ENCODE measurements at places on chromosomes 3 and 15.

- no peak for DNase-seq
Observed at GRCh38 chr3:100954990-100955389, 38.2 kb downstream of the ABI3BP start.

DNA sequence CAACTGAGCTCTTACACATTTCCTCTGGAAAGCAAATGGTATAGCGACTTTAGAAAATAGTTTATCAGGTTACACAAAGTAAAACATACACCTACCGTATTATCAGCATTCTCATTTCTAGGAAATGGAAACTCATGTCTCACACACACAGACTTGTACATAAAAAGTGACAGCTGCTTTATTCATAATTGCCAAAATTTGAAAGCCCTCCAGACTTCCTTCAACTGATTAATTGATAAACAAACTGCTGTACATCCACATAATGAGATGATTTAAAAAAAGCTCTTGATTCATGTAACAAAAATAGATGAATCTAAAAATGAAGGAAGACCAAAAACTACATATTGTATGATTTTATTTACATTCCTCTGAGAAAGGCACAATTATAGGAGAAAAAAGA, 425.5 kb downstream of the GABRG3 start:
- DNase-seq = no peak

GRCh38 chr3:40308725-40309417, 636 bp upstream of the EIF1B start:
- no peak for DNase-seq

DNA sequence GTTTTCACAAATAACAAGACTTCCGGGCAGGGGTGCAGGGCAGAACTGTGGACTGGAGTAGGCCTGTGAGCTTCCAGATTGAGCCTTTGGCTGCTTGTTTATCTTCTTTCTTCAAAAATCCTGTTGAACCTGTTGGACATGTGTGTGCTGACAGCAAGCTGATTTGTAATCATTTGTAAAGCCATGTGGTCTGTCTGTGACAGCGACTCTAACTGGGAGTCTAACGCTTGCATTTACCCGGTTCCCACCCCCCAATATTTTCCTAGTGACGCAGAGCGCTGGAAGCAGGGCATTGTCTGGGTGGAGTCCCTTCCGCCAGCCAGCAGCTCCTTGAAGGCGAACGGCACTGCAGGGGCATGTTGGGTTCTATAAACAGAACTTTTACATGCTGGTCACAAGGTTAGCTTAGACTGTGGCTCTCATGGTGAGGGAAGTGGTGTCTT, 85.7 kb upstream of the MYZAP start:
- DNase-seq = no peak

DNA sequence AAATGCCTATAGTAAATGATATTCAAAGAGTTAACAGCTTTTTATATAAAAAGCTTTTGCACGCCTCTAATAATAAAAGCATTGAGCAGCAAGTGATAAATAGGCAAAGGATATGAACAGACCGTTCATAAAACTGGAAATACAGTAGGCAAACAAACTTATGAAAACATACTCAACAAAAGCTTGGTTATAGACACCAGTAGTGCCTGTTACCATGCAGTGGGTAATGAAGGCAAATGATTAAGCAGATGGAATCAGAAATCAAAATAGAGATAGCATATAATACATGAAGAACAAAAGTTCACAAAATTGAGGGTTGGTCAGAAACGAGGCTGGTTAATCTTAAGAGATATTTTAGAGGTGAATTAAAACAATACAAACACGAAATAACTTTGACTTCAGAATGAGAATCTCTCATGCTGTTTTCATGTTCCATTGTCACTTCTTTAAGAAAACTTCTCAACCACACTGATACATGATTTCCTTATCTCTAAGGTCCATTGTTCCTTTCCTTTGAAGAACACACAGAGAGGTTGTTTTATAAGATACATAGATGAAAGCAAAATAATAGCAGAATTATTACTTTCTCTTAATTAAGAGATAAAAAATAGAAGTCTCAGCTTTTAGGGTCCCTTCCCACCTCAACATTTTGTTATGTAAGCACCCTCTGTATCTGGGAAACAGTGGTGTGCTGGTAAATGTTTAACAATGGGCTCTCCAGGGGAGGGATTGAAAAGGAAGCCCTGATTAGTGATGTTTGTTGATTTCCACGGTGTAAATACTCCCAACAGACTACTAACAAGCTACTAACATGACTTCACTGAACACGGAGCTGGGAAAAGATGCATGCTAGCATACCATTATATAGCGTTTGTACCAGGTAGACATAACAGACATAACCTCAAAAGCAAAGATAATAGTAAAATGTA, 12.6 kb downstream of the RASGRP1 start:
- no peak for DNase-seq

GRCh38 chr15:65796610-65797078, 4.6 kb upstream of the DENND4A start:
- no peak for DNase-seq

DNA sequence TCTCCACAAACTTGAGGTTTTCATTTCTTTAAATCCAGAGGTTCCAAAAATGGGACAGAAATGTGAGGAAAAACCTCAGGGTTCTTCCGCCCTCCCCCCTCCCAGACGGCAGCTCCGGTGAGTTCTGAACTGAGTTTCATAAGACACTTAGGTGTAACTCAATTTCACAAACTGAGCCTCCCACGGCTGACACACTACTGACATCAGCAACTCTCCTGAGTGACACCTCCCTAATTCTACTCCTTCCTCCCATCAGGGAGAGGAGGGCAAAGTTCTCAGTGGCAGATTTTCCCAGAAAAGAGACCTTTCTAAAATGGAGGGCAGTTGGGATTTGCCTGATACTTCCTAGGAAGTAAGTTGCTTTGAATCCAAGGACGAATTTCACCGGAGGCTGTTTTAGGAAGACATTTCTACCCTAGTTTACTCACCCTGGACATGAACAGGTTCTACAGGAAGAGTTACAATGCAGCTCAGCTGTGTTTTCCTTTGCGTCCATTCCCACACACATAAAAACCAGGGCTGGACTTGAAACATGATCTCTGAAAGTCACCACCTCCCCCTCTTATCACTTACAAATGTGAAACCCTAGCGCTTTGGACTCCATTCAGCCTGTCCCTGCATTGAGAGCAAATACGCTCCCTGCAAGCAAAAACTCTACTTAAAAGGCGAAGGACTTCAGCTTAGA, 78.1 kb upstream of the LMOD3 start:
- peak; percentile 71 for DNase-seq

GRCh38 chr3:197305854-197306253, 7.4 kb upstream of the DLG1 start:
- DNase-seq = peak; percentile 10

DNA sequence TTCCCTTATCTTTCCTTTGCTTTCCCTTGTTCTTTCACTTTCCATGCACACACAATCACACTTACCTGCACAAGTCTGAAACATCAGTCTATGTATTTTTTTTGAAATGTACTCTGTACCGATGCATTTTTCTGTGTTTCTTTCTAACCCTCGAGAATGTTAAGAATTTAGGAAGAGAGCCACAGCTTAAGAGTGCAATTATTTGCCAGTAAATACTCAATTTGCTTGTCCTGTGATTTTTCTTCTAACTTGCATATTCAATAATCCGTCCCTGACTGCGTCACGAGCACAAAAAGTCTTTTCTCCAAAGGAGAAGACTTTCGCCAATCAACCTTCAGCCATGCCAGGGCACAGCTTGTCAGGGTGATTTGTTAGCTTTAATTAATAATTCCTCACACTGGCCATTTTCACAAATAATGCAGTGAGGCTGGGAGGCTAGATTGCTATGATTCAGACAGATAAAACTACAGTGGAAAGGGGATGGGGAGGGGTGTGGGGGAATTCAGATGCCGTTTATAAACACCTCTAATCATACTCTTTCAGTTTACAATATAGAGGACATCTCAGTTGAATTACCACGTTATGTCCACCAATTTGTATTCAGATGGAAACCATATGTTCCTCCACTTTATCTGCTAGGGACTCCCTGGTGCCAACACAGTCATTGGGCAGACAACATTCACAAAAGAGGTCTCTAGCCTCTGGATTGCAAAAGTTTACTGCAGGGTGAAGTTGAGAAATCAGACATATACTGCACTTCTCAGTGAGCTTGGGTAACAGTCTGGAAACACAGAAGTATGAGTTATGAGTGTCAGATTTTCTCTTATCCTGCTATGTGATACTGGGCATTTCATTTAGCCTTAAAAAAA, 388.0 kb downstream of the ZBTB20 start:
- DNase-seq = no peak

- no peak for DNase-seq
Observed at GRCh38 chr3:78823434-78823833, 944.4 kb downstream of the ROBO1 start.

DNA sequence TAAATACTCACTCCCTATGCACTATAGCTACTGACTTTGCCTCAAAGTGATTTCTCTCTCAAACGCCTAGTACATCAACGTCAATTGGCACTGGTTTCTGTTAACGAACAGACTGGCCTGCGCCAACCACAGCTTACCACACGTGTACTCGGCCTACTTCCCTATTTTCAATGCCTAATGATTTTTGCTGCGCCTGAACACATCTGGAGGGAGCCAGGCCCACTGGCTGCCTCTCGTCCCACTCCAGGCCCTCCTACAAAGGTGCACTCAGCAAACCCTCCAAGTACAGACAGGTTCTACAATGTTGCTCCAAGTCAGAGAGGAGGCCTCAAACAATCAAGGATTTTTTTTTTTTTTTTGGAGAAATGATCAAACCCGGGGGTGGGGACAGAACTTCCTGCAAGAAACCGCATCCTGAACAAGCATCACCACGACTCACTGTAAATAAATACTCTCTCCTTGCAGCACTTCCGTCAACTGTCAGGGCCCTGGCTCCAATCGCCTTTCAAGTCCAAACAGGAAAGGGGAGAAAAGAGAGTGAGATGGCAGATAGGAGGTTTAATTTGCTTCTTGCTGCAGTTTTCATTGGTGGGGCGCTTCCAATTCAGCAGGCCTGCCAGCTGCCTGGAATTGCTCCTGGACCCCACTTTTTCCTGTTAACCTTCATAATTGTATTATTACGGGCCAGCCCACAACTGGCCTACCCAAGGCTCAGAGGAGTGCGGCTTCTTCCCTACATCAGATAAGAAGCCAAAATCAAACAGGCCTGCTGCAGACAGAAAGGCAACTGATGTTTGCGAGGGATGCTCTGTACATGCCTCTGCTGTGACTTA, 139.3 kb downstream of the FOXP1 start:
- peak; percentile 69 for DNase-seq

GRCh38 chr15:90075420-90076289, 26.6 kb downstream of the IDH2 start:
- peak; percentile 39 for DNase-seq

- no peak for DNase-seq
Observed at GRCh38 chr15:99504071-99504822, 61.5 kb upstream of the MEF2A start.

- no peak for DNase-seq
Observed at GRCh38 chr3:60571511-60571910, 679.7 kb downstream of the FHIT start.

DNA sequence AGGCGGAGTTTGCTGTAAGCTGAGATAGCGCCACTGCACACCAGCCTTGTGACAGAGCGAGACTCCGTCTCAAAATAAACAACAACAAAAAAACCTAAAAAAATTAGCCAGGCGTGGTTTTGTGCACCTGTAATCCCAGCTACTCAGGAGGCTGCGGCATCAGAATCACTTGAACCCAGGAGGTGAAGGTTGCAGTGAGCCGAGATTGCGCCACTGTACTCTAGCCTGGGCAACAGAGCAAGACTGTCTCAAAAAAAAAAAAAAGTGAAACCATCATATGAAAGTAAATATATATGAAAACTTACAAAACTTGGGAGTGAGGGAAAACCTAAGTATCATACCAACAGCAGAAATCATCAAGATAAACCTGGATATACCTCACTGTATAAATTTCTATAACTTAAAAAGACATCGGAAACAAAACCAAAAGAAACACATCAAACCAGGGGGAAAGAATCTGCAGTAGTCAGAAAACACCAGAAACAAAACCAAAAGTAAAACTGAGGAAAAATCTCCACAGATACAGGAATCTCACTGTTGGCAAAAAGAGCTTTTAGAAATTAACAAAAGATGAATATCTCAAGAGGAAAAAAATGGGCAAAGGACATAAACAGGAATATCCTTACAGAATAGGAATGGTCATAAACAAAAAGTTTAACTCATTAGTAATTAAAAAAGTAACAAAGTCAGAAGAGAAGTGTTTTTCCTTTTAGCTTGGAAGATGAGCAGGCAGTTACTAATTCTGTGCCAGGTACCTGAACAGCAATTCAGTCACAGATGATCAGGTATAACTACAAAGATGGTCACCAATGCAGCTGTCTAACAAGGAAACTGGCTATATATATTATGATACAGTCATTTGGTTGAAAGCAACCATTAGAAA, 41.3 kb downstream of the ETV5 start:
- DNase-seq = no peak

GRCh38 chr3:45909542-45909941, 23.2 kb downstream of the CCR9 start:
- DNase-seq = no peak

- peak; percentile 27 for DNase-seq
Observed at GRCh38 chr3:157129803-157130466, 30.0 kb downstream of the CCNL1 start.

GRCh38 chr15:66172324-66172980, 81.1 kb downstream of the MEGF11 start:
- DNase-seq = no peak

DNA sequence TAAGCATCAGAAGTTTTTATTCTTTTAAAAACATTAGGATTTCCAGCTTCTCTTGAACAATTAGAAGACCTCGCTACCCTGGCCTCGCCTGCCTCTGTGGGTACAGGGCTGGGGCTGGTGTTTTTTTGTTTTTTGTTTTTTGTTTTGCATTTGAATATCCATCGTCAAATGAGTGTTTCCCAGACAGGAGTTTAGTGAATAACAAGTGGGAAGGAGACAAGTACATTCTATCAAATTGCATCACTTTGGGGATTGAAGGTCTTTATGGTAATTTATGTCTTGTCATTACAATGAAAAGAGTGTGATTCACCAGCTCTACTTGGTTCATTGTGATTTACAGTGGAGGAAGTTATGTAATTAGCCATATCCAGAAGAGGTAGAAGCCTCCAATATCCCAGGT, 161.1 kb upstream of the UBE2E1 start:
- DNase-seq = no peak

- no peak for DNase-seq
Observed at GRCh38 chr3:113575206-113575605, 42.9 kb downstream of the SIDT1 start.
